ENCODE measurements at places on chromosomes 2 and 18.

GRCh38 chr2:170260188-170260587, 82.2 kb downstream of the MYO3B start:
- DNase-seq, result no peak

DNA sequence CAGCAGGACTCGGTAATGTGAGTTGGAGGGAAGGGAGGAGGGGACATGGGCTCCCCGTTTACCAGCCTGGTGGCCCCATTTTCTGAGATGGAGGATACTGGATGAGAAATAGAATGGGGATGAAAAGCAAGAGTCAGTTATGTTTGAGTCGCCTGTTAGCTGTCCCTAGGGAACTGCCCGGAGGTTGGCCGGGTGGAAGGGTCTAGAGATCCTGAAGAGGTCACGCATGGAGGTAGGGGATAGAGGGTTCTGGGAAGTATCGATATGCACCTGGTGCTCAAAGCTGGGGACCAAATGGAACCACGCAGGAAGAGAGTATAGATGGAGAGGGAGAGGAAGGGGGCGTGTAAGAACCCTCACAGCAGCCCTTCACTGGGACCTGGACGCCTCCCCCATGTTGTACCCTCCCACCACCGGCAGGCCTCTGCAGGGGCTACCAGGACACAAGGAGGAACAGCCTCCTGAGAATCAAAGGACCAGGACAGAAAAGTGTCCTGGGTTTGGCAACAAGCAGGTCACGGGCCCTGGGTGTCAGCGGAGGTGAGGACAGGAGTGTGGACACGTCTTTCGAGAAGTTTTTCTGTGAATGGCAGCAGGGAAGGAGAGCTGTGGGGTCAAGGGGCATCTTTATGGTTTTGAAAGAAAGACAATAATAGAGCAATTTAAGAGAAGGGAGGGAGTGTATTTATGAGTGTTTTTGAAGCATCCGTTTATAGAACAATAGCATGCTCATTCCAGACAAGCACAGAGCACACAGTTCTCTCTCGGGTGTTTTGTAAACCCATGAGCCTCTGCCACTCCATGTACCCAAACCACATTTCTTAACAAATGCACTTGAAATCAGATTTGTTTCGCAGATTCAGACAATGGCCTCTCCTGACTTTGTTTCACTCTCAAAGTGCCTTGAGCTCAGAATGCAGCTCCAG, 132.2 kb downstream of the SMAD7 start:
- no peak for DNase-seq

DNA sequence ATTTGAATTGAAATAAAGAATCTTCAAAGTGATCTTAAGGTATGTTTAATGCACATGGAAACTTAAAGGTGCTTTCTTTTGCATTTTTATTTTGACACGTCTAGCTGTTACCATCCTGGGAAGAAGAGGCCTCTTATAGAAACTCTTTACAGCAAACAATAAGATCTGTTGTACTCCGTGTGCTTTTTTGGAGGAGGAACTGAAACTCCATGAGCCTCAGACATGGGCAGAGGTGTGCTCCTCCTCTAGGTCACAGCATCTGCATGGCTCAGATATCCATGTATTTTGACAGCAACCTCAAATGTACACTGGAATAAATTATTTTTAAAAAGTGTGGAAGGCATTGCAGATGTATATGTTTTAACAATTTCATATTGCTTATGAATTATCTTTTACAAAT, 783.3 kb upstream of the SALL3 start:
- no peak for DNase-seq

DNA sequence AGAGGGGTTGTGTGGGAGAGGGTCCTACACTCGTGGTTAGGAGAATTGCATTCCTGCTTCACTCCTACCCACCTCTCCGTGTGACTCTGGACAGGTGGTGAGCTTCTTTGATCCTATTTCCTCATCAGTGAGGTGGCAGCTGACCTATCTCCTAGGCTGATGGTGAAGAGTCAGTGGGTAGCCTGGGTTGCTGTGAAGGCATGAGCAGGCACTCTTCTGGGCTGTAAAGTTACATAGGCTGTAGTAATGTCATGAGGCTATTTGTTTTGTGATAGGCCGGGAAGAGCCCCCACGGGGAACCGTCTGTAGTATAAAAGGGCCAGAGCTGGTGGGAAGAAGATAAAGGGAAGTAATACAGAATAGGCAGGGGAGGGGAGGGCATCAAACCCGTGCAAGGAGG, 83.8 kb downstream of the TMEM247 start:
- no peak for DNase-seq

DNA sequence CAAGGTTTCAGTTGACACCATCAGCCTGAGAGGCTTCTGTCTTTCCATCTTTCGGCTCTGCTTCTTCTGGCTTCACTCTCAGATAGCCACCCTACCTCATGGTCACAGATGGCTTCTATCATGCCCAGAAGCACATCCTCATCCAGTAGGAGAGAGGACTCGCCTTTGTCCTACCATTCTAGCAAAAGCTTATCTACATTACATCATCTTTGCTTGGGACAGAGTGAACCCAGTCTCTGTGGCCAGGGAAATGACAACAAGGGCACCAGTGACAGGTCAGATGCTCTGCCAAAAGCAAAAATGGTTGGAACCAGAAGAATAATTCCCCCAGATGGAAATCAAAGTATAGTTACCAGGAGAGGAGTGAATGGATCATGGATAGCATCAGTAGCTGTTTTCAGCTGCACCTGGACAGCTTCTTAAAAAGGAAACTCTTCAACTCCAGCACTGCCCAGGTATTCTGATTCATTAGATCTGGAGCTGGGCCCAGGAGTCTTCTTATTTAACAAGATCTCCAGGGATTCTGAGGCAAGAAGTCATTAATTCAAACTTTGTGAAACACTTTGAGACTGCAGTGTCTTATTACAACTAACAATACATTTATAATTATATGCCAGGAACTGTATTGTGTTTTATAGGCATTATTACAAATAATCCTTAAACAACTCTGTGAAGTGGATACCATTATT, 257.7 kb upstream of the UBE2E3 start:
- no peak for DNase-seq

- no peak for DNase-seq
These were observed 4.4 kb upstream of the ALS2 start for GRCh38 chr2:201785135-201785534.

DNA sequence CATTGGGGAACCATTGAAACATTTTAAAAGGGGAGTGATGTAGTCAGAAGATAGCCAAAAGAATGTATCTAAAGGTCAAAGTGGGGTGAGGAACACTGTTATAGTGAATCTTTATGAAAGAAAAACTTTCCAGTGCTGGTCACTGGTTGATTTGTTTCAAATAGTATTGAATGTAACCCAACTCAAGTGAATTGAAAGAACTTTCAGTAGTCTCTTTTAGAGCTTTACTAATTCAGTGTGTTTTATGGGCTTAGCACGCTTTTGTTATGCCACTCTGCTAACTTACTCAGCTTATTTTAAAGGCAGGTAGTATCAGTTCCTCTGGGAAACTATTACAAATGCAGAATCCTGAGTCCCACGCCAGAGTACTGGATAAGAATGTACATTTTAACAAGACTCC, 57.3 kb downstream of the GTF2A1L start:
- DNase-seq, result no peak

- DNase-seq, result no peak
These were observed 287.1 kb upstream of the MGAT5 start for GRCh38 chr2:133966720-133967304.

GRCh38 chr2:122660786-122661634, 905.6 kb downstream of the TSN start:
- DNase-seq, result no peak

GRCh38 chr2:70143314-70144150, 47.3 kb downstream of the C2orf42 start:
- DNase-seq, result no peak

DNA sequence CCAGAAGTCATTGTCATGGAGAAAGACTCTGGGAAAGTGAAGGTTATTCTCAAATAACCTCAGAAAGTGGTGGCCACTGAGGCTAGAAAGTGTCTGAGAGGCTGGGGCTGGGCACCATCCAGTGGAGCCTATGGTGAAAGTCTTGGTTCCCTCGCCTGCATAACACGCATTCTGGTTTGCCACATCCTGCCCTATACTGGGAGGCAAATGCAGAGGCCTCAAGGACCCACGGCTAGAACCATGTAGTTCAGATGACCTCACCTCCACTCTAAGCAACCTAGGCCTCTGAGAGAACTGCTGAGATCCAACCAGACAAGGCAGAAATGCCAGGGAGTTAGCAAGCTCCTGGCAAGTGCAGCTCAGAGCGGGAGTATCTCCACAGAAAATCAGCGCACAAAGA, 5.1 kb downstream of the ITGB6 start:
- DNase-seq, result no peak

- DNase-seq, result no peak
These were observed 11.3 kb downstream of the RMP24 start for GRCh38 chr18:35983818-35984217.

DNA sequence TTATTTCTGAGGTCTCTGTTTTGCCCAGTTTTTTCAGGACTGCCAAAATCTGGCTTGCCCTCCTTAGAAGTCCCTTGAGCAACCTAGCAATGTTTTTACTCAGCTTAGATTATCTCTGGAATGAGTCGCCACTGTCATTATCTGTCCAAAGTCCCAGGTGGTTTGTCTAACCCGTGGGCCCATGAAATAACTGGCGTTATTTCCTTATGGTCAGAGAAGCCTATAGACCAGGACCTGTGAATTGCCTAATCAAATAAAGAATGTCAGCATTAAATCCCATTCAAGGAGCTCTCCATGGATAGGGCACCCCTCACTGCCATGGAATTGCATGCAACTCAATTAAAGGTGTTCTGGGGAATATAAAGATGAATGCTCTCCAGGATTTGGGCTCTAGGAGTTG, 373.9 kb downstream of the SETBP1 start:
- DNase-seq, result no peak

GRCh38 chr2:203853271-203853670, 14.3 kb upstream of the CTLA4 start:
- no peak for DNase-seq

DNA sequence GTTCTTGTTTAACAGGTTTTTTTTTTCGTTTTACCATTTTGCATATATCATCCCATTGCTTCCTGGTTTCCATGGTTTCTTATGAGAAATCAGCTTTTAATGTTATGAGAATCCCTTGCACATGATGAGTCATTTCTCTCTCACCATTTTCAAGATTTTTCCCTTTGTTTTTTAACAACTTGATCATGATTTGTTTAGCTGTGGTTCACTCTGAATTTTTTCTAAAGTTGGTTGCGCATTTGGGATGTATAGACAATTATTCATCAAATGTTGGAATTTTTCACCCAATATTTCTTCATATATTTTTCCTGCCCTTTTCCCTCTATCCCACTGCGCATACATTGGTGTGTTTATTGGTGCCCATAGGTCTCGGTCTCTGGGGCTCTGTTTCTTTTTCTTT, 42.4 kb upstream of the BIN1 start:
- no peak for DNase-seq

Measured in esophagus squamous epithelium (tissue), 5 donors.